ENCODE measurements at places on chromosomes 13 and 19. TPM values are rescaled to one million over a fixed set of nuclear protein-coding genes. Genes with fewer than 3 reads are reported as not detected.

DNA sequence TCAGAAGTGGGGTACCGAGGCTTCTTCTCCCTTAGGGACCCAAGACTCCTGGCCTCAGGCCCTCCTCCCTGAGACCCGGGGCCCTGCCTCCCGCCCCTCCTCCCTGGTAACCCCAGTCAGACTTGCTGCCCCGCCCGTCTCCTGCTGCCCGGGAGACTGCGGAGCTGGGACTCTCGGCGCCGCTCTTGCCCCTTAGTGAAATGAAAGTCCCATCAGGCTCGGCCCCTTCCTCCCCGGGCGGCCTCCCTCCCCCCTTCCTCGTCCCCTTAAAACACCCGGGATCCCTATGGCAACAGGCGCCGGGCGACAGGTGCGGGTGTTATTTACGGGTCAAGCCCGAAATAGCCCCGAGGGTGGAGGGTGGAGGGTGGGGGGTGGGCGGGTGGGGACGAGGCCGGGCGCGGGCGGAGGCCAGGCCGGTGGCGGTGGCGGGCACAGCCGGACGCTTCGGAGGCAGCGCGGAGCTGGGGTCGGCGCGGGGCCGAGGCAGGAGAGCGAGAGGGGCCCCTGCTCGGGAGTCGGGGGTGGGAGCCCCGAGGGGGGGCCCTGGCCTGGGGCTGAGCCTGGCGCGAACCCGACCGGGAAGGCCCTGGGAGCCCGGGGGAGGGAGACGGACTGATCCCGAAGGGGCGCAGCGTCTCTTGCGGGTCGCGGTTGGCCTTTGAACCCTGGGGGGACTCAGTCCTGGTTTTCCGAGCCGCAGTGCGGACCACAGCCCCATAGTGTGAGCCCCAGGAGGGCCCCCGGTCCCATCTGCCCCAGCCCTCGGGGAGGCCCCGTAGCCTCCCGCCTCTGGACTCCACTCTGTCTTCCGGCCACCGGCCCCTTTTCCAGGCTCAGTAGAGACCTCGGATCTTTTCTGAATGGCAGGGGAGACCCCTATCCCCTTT is at the start of gene CACNG6:
CACNG6 (plus strand) TSS at position 414 of the 890 bp plus-strand sequence. CDS start 1,241 bp downstream, outside the sequence.
- no peak for DNase-seq

DNA sequence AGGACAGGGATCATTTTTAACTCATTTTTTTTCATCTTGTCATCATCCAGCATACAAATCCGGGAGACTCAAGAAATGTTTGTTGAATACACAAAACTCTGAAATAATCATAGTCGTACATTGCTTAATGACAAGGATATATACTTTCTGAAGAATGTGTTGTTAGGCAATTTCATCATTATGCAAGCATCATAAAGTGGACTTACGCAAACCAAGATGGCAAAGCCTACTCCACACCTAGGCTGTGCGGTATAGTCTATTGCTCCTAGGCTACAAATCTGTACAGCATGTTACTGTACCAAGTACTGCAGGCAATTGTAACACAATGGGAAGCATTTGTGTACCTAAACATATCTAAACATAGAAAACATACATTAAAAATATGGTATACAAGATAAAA is 264.1 kb downstream of the TSHZ3 start:
- DNase-seq = no peak

Gene CRB3
- total RNA-seq = not detected

GRCh38 chr19:11364935-11365334 is 9.5 kb upstream of the SWSAP1 start:
- DNase-seq = no peak

Gene LGALS7B
- not detected for total RNA-seq

Gene ZNF20
- total RNA-seq = 0.97 TPM

Gene C19orf18
- 2.4 TPM for total RNA-seq

Gene OR7A5
- not detected for total RNA-seq

DNA sequence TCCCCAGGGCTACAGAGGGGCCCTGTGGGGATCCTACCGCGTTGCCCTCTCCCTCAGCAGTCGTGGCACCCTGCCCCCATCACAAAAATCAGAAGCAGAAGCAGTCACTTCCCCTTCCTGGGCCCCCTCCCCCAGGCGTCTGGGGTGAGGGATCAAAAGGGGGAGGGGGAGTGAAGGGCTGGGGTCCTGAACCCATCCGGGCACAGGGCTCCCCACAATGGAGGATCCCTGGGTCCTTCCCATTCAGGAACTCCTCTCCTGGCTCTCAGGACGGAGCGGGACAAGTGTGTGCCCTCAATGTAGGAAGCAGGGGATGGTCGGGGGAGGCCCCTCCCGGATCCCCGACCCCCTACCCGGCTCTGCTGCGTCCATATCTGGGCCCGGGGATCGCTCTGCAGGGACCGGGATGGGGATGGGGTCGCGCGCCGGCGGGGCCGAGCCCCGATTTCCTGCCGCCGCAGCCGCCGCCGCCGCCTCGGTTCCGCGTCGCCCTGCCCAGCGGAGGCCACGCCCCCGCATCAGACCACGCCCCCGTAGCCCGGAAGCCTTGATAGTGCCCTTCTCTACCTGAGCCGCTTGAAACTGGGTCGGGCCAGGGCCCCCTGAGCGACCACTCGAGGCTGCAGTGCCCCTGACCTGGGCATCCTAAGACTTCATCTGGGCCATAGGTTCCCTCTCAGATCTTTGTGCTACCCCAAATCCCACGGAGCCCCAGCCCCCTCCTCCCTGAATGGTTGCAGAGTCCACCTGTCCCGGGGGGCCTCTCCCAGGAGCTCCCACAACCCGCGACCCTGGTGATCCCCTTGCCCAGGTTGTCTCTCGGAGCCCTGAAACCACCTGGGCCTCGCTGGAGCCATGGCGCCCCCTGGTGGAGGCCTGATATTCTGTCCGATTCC is at the start of gene GMIP:
GMIP (minus strand) TSS at position 500 of the 896 bp plus-strand sequence; CDS start at position 372, 128 bp downstream.
- peak; percentile 90 for DNase-seq

GRCh38 chr19:48477067-48477685 is 8.0 kb downstream of the CYTH2 start:
- DNase-seq = no peak

Gene BBC3
- 3.8 TPM for total RNA-seq

GRCh38 chr19:5352229-5352763 is 11.7 kb upstream of the PTPRS start:
- DNase-seq = no peak

GRCh38 chr19:35262101-35262761 is 6.5 kb upstream of the USF2 start:
- DNase-seq = no peak

DNA sequence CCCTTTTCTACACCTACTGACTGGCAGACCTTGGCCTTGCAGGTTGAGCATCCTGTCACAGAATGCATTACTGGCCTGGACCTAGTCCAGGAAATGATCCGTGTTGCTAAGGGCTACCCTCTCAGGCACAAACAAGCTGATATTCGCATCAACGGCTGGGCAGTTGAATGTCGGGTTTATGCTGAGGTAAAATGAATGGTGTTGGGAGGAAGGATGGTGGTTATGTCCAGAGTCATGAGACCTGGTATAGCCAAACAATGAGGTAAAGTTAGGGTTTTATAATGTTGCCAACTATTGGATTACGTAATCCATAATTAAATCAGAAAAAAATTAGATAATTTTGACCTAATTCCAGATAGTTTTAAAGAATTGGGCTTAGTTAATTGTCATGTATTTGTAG is 212.5 kb downstream of the PCCA start:
- DNase-seq = no peak

- no peak for DNase-seq
These were observed 11.5 kb downstream of the PODNL1 start for GRCh38 chr19:13926715-13927114.

GRCh38 chr13:35531526-35531925 is 55.0 kb upstream of the MAB21L1 start:
- DNase-seq = no peak

DNA sequence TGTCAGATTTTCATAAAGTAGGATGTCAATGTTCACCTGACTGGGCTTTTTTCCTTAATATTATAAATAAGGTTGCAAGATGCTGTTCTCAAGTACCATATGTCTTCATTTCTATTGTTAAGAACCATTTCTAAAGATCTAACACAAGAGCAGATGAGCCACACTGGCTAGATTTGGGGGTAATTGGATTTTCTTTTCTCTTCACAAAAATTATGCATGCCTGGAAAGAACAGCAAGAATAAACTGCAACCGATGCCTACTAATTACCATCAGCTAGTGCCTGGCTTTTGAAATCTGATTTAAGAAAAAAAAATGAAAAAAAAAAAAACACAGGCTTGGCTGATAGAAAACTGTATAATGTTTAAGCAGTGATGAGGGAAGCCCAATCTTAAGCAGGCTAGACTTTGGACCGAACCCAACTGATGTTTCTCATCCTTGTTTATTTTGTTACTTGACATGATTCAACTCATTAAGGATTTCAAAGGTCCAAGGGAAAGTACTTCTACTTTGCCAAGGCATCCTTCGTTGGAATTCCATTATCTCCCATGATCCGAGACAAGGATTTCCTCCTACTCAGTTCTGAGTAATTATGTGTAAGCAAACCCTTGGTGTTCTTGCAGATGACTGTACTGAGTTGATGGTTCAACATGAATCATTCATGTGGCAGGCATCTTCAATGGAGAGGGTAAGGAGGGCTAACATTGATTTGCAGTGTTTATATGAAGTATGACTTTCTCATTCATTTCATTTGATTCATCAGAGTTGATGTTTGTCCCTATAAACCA is 300.5 kb downstream of the SPRY2 start:
- no peak for DNase-seq

Gene CGB8
- total RNA-seq = not detected

Gene HSD17B14
- total RNA-seq = 1.9 TPM

- DNase-seq = no peak
These were observed 887 bp downstream of the NDUFS7 start for GRCh38 chr19:1384478-1385110.

DNA sequence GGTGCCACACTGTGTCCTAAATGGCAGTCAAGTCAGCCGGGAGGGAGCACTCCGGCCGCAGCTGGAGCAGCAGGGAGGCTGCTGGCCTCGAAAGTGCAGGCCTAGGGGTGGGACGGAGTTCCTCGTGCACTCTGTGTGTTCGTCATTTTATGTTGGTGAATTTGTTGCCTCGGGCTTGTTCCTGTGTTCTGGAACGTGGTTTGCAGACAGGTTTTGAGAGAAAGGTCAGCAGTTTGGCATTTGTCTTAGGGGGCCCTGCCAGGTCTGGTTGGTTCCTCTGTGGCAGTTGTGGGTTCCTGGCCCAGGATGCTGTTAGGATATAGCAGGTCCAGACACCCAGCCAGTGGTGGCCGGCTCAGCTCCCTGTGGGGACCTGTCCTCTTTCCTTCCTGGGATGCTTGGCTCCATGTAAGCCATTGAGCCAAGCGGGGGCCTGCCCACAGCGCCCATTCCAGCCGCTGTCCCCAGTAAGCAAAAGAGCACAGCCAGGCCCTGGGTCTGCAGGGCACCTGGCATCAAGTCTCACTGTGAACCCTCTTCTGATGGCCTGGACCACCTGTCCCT is 30.0 kb downstream of the MPHOSPH8 start:
- no peak for DNase-seq

Gene EPSTI1
- total RNA-seq = 2.3 TPM

GRCh38 chr13:111325146-111325890 is 4.9 kb downstream of the TEX29 start:
- DNase-seq = no peak

GRCh38 chr19:40740747-40741146 is 9.5 kb downstream of the ACTMAP start:
- peak; percentile 68 for DNase-seq

DNA sequence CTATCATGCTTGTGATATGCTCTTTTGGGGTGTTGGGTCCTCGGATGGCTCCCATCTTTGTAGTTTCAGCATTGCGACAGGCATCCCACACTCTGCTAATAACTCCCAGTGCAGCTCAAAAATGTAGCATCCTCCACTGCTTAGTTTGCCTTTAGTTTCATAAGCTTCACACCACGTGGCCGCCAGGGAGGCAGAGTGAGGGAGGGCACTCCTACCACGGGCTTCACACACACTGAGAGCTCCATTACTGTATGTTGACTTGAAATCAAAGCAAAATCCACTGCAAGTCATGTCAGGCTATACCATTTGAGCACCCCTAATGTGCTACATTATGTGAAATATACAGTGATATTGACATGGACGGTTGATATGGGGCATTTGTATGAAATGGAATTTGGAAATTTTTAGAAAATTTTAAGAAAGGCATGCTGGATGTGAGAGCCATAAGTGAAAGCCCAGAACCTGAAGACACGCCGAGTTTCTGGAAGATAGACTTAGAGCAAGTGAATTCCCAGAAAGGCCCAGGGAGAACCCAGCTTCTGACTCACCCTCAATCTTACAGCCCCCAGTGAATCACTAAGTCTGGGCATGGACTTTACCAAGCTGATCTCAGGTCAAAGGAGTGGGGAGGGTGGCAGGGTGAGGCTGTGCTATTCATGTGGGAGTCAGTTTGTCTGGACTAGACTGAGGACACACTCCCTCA is 94.1 kb downstream of the HSPH1 start:
- DNase-seq = no peak

Gene DMAC2
- total RNA-seq = 113 TPM

GRCh38 chr19:49301165-49301865 is 23.7 kb downstream of the SLC6A16 start:
- DNase-seq = peak; percentile 89

DNA sequence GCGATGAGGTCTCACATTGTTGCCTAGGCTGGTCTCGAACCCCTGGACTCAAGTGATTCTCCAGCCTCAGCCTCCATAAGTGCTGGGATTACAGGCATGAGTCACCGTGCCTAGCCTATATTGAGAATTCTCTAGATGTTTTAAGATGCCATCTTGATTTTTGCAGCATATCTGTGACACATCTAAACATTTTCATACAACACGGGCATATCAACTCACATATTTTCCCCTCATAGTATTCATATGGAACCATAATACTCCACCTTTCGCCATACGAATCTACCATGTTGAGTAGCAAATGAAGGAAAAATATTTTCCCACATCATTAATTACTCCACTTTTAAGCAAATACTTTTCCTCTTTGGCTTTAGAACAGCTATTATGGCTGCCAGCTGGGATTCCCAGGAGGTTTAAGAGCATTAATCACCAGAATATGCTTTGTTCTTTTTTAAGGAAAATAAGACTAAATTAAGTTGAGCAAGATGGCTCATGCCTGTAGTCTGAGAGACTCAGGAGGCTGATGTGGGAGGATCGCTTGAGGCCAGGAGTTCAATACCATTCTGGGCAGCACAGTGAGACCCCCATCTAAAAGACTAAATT is 56.9 kb upstream of the GTF2F2 start:
- DNase-seq = no peak

Gene MISP3
- total RNA-seq = 7.9 TPM

Gene DAND5
- total RNA-seq = 9.1 TPM

- no peak for DNase-seq
These were observed 24.6 kb downstream of the XPO4 start for GRCh38 chr13:20877902-20878301.

DNA sequence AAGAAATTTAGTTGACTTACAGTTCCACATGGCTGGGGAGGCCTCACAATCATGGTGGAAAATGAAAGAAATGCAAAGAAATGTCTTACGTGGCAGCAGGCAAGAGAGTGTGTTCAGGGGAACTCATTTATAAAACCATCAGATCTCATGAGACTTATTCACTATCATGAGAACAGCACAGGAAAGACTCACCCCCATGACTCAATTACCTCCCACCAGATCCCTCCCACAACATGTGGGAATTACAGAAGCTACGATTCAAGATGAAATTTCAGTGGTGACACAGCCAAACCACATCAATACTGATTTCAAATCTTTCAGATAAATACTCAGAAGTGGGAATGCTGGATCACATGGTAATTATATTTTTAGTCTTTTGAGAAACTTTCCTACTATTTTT is 1357.9 kb downstream of the SLITRK5 start:
- DNase-seq = no peak

GRCh38 chr19:2797280-2797679 is 12.0 kb downstream of the THOP1 start:
- peak; percentile 65 for DNase-seq

Gene SLC5A5
- total RNA-seq = not detected

GRCh38 chr19:19385896-19386869 is 19.3 kb upstream of the GATAD2A start:
- no peak for DNase-seq

GRCh38 chr19:38099966-38100365 is 124.1 kb downstream of the DPF1 start:
- DNase-seq = no peak

Measured in Right ventricle myocardium superior (tissue), 1 donor.